ENCODE measurements at places on chromosomes 2 and 18.

- no peak for DNase-seq
Measured at GRCh38 chr2:225337183-225337582, 62.3 kb upstream of the NYAP2 start.

GRCh38 chr2:240623531-240624010 is 1.7 kb upstream of the GPR35 start:
- DNase-seq, result no peak

DNA sequence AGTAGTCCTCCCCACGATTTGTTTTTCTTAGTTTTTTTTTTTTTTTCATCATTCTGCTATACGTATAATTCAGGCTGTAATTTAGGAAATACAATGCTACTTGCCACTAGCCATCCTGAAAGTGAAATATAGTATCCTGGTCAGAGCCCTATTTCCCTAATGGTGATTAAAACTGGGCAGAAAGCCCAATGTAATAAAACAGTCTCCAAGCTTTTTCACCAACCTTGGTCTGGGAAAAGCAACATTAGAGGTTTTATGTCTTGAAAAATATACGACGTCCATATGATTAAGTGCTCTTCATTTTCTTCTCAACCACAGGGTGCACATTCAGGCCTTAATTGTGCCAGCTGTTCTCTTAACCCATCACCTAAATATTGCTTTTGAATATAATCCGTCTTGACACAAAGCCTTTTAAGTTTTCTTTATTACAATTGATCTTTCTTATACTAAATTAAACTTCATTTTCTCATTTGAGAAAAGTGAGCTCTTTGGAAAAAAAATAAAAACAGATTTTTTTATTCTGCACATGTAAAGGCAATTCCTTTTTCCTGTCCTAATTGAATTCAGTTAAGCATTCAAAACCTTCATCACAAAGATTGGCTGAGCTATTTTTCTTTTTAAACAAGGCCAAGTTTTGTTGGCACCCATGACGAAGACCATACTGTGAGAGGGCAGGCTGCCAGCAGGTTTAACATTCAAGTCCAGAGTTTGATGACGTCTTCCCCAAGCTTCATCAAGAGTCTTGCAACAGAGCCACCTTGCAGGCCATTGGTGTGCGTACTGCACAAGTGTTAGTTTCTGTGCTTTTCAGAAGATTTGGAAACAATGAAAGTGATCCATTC is 52.7 kb downstream of the MAP2 start:
- DNase-seq, result no peak

DNA sequence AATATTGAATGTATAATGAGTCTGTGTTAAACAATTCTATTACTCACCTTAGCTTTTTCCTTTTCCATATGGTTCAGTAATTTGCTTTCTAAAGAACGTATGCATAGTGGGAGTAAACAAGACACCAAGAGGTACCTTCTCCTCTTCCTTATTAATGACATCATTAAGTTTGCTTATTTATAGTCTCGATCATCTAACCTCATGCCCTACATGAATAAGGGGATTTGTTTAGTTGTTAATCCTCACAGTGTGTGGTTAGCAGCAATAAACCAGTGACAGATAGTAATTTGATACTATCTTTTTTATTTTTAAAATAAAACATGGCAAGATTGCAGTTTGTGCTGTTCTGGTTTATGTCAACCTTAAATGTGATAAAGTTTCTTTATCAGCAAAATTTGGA is 69.7 kb downstream of the COBLL1 start:
- DNase-seq, result no peak

DNA sequence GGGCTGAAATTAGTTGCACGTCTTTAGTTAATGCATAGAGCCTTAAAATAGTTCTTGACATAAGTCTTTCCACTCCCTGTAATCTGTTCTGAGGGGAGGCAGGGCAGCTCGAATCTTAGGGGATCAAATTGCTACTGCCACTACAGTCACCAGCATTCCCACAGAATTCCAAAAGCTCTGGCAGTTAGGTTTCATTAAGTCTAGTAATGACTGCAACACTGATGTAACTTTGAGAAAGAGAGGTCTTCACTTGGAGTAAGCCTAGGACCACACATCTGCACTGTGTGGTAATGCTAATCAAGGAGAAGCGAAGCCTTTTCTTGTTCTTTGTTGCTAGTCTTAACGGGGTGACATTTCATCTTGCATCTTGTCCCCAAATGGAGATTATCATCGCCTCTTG is 19.3 kb upstream of the NCK2 start:
- no peak for DNase-seq

DNA sequence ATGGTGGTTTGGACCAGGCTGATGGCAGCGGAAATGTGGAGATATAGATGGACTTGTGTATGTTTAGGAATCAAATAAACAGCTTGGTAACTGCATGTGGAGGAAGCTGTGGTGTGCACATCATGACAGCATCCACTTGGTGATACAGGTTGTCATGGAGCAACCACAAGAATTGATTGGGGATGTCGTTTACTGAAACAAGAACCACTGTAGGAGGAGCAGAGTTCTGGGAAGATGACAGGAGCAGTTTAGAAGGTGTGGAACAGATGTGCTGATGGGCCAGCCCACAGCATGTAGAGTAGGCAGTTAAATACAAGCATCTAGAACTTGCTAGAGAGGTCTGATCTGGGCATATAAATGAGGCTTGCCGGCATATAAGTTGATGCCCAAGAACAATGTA is 152.4 kb upstream of the SERPINE2 start:
- no peak for DNase-seq

- no peak for DNase-seq
Measured at GRCh38 chr2:233672886-233673285, 1.2 kb downstream of the UGT1A9 start.

GRCh38 chr2:60998628-60999545 is 18.6 kb upstream of the PEX13 start:
- peak; percentile 34 for DNase-seq

DNA sequence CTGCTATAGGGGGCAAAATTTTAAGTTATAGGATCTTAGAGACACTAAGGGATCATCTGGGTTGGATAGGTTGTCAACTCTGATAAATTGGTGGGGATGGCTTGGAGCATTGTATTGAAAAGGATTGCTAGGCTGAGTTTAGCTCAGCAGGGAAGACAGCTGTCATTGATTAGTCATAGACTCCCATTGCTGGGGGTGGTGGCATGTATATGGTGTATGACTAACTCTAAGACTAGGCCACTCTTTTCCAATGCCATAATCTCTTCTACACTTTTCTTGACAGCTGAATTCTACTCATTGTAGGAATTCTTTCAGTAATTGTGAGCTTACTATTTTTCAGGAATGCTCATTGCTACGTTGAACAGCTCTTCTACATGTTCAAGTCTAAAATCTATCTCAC is 81.3 kb upstream of the PELI1 start:
- no peak for DNase-seq

DNA sequence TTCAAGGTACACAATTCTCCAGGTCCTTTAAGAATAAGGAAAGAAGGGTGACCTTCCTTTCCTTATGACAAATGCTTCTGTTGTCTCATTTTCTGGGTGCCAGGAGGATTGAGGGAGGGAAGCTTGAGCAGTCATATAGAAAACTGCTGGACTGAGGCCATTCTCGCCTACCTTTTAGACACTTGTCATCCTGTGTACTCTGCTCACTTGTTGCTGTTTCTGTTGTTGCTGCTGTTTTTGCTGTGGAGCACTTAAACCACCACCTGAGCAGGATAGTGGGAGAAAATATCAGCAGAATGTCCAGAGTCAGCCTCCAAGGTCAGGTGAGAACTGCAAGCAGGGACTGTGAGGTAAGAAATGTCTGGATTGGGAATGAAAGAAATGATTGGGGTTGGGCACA is 2.8 kb downstream of the DNAJC5G start:
- DNase-seq, result no peak

- DNase-seq, result no peak
Measured at GRCh38 chr2:192948316-192948715, 753.6 kb upstream of the TMEFF2 start.

DNA sequence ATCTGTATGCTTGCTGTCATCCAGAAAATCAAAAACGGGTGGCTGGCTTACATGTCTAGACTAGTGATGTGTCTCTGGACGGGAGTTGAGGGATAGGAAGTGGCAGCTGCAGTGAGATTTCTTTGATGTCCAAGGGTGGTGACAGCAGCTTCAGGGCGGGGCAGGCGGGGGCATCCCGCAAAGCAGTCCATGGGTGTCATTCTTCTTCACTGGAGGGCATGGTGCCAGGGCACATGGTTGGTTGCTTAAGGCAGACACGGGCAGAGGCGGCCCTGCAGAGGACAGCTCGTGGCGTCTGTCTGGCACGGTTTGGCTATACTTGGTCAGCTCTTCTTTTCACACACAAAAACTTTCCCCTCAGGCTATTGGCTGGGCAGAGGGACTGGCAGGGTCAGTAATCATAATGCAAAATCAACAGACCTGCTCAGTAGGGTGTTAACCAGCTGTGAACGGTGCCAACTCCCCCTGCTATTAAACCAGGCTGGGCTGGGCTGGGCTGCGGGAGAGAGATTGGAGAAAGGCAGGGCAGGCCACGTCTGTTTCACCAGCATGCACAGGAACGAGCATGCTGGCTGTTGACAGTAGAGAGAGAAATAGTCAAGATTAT is 63.7 kb downstream of the COL4A3 start:
- peak; percentile 39 for DNase-seq

DNA sequence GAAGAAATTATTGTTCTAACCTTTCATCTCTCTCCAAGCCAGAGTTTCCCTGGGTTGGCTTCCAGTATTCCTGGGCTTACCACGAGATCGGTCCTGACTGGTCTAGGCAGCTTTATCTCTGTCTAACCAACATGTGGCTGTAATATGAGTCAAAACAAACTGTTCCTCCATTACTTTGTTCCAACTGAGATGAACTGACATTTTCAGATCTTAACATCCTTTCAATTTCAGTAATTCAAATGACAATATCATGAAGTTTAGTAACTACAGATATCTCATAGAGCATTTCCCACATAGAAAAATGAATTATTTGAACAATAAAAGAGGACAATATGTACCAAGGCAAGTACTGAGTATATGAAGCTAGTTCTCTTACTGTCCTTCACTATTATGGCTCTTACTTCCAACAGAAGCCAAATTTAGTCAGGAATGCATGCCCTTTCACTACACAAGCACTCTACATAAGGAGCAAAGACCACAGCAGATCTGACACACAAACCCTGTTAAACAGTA is 15.5 kb downstream of the SLC25A12 start:
- DNase-seq, result peak; percentile 74

- DNase-seq, result peak; percentile 90
Measured at GRCh38 chr2:203804070-203804469, 63.5 kb upstream of the CTLA4 start.

DNA sequence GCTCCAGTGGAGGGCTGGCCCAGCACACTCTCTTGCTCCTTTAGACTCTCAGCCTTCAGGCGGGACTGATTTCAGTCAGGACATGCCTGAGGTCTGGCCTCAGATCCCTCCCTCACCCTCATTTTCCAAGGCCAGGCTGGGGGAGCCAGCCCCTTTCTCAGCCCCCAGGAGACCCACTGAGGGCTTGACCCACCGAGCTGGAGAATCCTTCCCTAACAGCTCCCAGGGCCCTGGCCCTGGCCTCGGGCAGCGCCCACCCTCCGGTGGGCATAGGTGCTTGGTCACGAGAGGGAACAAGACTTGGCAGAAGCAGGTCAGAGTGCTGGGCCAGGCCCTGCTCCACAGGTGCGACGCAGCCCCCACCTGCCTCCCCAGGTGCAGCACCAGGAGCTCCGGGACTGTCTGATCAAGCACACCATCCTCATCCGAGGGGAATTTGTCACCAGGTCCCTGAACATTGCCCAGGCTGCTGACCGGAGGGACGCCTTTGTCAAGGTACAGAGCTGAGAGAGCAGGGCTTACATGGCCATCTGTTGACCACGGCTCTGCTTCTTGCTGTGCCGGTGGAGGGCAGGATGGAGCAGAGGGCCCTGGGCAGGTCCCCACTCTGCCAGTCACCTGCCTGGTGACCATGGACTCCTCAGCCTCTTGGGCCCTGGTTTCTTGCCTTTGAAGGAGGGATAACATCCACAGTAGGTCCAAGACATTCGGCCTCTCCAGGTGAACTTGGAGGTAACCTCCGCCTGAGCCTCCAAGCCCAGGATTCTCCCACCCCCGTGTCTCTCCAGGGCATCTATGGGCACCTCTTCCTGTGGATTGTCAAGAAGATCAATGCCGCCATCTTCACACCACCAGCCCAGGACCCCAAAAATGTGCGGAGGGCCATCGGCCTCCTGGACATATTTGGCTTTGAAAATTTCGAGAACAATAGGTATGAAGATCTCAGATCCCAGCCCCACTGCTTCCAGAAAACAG is 46.3 kb downstream of the MYO7B start:
- no peak for DNase-seq

DNA sequence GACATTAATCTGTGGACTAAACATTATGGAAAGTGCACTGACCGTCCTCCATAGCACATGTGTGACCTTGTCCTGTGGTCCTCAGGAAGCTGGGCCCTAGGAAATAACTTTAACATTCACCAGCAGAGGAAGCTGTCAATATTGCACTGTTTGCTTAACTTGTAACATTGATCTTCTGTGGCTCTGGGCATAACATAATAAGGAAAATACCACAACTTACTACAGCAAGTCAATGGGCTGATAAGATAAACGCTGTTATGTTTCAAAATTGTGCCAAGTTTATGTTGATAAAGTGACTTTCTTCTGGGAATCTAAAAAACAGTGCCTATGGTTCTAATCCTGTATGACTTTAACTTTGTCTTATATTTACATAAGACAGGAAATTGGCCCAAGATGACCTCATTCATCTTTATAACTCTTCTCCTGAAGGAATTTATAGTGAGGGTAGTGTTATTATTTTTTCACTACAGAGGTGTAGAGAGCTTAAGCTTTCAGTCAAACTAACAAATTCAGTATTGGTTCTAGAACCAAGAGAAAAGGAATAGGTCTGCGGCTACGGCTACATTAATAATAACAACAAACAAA is 113.7 kb upstream of the MAP4K3 start:
- DNase-seq, result no peak

DNA sequence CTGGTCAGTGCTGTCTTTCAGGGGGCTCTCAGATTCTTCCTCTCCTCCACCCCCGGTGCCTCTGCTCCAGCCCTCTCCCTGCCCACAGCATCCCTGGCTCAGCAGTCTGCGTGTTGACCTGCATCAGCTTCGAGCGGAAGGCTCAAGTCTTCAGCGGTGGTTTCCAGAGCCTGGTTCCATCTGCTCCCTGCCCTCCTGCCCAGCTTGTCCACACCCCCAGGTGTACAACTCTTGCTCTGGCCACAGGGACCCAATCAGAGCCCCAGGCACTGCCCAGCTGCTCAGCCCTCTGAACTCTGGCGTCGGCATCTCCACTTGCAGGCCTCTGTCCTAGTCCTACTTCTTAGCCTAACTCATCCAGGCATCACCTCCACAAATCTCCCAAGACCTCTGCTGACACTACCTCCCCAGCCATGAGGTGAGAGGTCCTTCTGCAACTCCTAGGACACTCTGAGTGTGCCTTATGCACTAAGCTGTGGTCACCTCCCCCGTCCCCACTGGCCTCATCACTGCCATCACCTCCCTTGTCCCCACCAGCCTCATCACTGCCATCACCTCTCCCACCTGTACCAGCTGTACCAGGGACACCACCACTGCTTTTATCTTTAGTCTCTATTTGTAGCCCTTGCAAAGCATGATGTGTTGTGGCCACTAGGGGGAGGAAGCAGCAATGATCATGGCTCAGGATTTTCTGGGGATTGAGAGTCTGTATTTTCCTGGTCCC is 60.9 kb downstream of the EDAR start:
- peak; percentile 81 for DNase-seq

GRCh38 chr2:102433973-102434654 is 11.2 kb downstream of the IL18RAP start:
- no peak for DNase-seq

GRCh38 chr2:176419591-176420071 is 150.4 kb downstream of the MTX2 start:
- peak; percentile 55 for DNase-seq

Data from AG20443 (cell line).